ENCODE measurements at places on chromosomes 12 and 14.

- DNase-seq, result no peak
These were observed 331.2 kb upstream of the FBXO33 start for GRCh38 chr14:39763402-39763890.

- DNase-seq, result no peak
These were observed 20.2 kb downstream of the DCAF4 start for GRCh38 chr14:72946491-72946890.

- no peak for DNase-seq
These were observed 18.0 kb upstream of the MAP3K9 start for GRCh38 chr14:70827347-70827746.

GRCh38 chr12:73421832-73422231 is 1115.8 kb upstream of the ATXN7L3B start:
- no peak for DNase-seq

GRCh38 chr12:50986966-50987737 is 34.8 kb downstream of the HIGD1C start:
- DNase-seq, result no peak

DNA sequence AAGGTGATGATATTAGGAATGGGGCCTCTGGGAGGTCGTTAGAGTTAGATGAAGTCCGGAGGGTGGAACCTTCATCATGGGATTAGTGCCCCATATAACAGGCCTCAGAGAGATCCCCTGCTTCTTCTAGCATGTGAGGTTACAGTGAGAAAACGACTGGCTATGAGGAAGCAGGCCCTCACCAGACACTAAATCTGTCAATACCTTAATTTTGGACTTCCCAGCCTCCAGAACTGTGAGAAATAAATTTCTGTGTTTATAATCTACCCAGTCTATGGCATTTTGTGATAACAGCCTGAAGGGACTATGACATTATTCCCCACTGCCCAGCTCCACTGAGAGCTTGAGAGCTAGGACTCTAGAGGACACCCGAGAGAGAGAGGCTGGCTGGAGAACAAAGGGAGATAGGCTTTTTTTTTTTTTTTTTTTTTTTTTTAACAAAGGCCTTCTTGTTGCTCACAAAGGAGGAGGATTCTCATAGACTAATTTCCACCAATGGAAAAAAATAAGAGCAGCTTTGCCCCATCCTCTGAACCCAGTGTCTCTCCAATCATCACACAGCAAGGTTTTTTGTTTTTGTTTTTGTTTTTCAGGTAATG is 87.8 kb upstream of the EEA1 start:
- DNase-seq, result no peak

- no peak for DNase-seq
These were observed 80.0 kb upstream of the RPH3A start for GRCh38 chr12:112711507-112711906.

DNA sequence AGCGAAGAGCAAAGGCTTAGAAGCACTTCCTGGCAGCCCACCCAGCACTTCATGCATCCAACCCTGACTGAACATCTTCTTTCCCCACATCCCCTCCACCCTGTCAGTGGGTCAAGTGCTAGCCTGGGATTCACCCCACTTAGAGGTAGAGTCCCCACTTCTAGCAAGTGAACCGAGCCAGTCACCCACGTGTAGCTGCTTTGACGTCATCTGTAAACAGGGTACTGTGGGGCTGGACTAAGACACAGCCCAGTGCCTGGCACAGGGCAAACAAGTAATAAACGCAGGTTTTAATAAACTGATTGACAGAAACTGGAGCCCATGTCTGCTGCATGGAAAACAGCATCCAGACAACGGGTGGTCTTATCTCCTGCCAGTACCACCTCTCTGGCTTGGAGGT is 61.7 kb downstream of the ITPK1 start:
- no peak for DNase-seq

GRCh38 chr14:70802379-70802778 is 6.9 kb downstream of the MAP3K9 start:
- DNase-seq, result no peak

GRCh38 chr12:15788233-15789219 is 662 bp downstream of the EPS8 start:
- no peak for DNase-seq

DNA sequence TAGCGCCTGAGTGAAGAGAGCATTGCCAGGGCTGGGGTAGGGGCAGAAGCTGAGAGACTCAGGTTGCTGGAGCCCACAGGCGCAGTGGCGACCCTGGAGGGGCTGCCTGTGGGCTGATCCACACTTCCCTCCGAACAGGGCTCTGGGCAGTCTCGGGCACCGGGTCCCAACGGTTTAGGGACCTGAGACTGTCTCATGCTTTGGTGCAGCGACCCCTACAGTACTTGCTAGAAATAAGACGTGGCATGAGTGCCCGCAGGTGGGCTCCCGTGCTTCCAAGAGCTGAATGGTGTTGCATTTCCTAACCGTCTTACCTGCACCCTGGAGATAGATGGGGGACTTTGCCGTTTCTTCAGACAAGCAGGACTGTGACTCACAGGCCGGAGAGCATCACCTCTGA is 57.4 kb downstream of the AACS start:
- no peak for DNase-seq

GRCh38 chr12:16261944-16262475 is 15.5 kb downstream of the SLC15A5 start:
- no peak for DNase-seq

- no peak for DNase-seq
These were observed 392.1 kb downstream of the RPS29 start for GRCh38 chr14:49194067-49194466.

DNA sequence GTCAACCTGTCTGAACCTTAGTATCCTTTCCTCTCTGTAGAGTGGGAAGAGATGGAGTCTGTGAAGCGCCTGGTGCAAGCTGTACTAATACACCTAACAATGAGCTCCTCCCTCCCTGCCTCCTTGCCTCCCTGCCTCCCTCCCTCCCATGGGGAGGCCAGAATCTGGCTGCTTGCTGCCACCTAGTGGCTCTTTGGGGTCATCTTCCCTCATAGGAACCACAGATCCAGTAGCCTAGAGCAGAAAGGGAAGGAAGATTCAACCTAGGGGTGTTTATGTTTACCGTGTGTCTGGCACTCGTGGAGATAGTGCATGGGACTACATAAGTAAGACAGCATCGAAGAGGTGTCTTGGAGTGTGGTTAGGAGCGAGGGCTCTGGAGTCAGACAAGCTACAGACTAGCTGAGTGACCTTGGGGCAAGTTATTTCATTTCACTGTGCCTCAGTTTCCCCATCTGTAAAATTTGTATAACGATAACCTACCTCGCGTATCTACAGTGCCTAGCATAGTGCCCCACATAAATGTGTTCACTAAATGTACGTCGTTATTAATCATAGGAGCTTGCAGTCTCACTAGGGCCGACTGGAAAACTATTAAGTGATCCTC is 35.5 kb upstream of the TSPAN9 start:
- peak; percentile 94 for DNase-seq

DNA sequence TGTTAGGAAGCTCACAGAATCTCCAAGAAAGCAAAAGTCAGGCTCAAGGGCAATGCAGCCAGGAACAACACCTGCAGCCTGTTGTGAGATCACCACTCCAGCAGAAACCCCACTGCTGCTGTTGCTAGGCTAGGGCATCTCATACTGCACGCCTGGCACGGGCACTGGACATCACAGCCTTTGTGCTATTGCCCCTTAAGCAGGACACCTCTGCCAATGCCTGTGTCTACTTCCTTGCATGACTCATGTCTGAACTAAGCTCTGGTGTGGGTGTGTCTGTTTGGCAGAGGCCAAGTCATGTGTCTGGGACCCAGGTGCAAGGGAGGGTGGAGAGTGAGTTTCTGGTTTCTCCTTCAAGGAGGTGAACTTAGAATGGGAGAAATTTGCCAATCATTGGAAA is 10.0 kb upstream of the DDX47 start:
- DNase-seq, result no peak

DNA sequence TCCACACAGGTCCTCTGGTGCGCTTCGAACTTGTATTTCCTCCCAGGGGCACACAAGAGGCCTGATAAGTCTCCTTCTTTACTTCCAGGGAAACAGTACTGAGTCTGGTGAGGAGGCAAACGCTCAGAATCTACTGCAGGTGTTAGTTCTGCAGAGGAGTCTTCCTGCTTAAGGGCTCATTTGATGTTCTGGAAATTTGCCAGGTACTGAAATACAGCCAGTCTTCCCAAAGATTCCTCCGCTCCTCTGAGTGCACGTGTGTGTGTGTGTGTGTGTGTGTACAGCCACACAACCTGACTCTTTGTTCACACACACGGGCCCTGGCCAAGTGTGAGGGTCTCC is 92.0 kb downstream of the FBXL14 start:
- no peak for DNase-seq

DNA sequence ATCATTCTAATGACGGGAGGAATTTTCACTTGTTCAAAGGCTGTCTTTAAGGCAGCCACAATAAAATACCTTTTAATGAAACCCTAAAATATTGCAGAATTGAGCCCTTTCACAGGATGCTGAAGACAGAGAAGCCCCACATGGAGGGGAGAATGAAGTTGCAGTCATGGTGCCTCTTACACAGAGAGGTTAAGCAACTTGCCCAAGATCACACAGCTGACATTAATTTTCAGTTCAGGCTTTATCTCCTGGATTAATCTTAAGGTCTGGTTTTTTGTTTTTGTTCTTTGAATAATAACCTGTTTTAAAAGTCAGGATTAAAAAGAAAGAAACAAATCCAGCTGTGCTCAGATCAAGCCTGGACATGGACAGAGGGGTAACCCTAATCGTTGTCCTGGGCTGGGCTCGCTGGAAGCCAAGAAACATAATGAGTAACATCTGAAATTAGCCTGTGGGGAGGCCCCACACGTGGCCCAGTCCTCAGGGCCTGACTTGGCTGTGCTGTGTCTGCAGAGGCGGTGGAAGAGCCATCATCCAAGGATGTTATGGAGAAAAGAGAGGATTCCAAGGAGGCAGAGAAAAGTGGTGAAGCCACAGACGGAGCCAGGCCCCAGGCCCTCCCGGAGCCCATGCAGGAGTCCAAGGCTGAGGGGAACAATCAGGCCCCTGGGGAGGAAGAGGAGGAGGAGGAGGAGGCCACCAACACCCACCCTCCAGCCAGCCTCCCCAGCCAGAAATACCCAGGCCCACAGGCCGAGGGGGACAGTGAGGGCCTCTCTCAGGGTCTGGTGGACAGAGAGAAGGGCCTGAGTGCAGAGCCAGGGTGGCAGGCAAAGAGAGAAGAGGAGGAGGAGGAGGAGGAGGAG is 8.0 kb downstream of the CHGA start:
- no peak for DNase-seq

- DNase-seq, result no peak
These were observed 149.1 kb upstream of the ATP2B1 start for GRCh38 chr12:89857652-89858274.

DNA sequence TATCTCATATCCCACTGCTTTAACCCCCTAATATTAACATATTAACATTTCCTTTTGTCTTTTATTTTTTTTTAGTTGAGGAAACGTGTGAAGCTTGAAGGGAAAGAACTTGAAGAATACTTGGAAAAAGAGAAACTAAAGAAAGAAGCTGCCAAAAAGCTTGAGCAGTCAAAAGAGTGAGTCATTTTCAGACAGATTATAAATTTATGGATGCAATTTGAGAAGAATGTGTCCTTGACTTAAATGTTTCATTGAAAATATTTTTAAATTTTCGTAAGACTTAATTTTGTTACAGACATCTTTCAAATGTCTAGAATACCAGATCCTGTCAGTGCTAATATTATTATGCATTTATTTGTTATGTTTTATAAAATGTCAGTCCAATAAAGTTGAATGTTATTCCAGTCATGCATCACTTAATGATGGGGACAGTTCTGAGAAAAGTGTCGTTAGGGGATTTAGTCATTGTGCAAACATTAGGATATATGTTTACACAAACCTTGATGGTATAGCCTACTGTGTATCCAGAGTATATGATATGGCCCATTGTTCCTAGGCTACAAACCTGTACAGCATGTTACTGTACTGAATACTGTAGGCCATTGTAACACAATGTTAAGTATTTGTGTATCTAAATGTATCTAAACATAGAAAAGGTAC is 32.6 kb downstream of the CPSF2 start:
- DNase-seq, result no peak

GRCh38 chr12:20549108-20549719 is 145.9 kb upstream of the SLCO1C1 start:
- DNase-seq, result no peak

DNA sequence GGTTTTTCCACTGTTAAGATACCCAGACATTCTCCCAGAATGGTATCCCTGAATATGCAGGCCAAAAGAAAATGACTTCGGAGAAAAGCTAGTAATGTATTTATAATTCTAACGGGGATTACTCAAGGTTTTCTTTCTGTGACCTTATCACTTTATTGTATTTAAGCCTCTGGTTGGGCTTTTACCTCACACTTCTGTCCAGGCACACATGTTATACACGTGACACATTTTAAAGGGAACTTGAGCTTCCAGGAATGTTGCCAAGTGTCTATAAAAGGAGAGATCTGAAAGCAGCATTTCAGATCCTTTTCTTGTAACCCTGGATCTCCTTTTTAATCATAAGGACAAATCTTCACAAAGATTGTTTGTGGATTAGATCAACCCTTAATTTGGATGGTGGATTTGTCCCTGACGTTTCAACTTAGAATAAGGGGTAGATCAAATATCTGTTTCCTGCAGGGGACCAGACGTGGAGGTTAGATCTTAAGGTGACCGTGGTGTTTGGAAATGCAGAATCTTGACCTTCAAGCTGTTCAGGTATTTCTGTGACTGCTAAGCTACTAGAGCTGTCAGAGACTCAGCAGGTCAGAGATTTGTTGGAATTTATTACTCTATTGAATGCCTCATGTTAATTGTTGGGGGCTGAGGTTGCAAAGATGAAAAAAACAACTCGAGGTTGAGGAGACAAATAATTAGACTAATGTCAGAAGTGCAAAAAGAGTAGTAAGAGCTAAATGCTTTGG is 1.5 kb downstream of the CIPC start:
- DNase-seq, result no peak

- no peak for DNase-seq
These were observed 57.4 kb upstream of the PPP2R5C start for GRCh38 chr14:101704140-101704539.

DNA sequence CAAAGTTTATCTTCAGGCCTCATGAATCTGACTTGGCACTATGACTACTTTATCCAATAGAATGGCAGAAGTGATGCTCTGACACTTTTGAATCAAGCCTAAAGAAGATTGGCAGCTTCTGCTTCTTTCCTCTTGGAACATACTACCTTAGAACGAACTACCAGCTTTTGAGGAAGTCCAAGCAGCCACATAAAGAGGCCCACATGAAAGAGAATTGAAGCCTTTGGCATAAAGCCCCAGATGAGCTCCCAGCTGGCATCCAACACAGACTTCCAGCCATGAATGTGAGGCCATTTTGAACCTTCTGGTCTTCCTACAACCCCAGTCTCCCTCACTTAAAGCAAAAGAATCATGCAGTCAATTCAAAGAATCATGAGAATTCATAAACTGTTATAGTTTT is 65.8 kb downstream of the EEA1 start:
- DNase-seq, result no peak

- no peak for DNase-seq
These were observed 3.7 kb upstream of the MDP1 start for GRCh38 chr14:24219521-24219920.

GRCh38 chr12:58858030-58858429 is 62.3 kb downstream of the LRIG3 start:
- DNase-seq, result no peak

DNA sequence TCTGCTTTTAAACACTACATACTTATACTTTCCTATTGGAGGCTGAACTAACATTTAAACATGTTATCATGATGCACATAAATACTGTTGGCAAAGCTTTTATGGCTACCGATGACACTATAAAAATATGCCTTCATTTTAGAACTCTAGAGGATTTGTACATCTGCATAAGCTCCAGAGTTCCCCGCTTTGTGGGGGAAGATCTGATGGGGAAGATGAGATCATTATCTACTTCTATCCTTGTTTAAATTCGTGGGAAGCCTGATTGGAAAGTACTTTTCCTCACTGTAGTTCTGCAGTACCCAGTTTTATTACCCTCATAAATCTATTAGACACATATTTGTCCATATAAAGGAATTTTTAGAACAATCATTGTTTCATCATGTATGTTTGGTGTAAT is 299.6 kb upstream of the ATP2B1 start:
- no peak for DNase-seq

All from D721Med (cell line).